ENCODE measurements at places on chromosomes 2 and 18.

GRCh38 chr2:144628566-144628965 is 108.6 kb upstream of the ZEB2 start:
- H3K36me3 ChIP-seq = no peaks in the 10 kb centered on the region
- no peak overlapping the region for H3K27ac ChIP-seq
- no peaks in the 10 kb centered on the region for H3K4me1 ChIP-seq
- no peak for DNase-seq

- H3K27me3 ChIP-seq = no peaks in the 10 kb centered on the region
- H3K27ac ChIP-seq = no peak overlapping the region
- H3K36me3 ChIP-seq = no peaks in the 10 kb centered on the region
Observed at GRCh38 chr2:239952665-239953417, 72.3 kb downstream of the NDUFA10 start.

DNA sequence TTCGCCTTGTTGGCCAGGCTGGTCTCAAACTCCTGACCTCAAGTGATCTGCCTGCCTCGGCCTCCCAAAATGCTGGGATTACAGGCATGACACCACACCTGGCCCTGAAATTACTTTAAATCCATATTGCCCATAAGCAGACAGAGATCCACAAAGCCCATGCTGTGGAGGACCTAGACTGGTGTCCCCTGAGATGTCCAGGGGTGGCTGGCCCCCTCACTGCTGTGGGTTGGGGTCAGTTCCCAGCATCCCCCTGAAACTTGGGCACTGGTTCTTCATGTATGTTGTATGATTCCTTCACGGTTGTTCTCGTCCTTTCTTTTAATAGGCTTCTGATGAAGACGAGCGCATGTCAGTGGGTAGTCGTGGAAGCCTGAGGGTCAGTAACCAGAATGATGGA is 78.1 kb upstream of the RBM44 start:
- H3K4me1 ChIP-seq = peaks cover 29% of the 10 kb centered on the region
- H3K27me3 ChIP-seq = no peaks in the 10 kb centered on the region
- no peak for DNase-seq
- H3K27ac ChIP-seq = no peak overlapping the region

DNA sequence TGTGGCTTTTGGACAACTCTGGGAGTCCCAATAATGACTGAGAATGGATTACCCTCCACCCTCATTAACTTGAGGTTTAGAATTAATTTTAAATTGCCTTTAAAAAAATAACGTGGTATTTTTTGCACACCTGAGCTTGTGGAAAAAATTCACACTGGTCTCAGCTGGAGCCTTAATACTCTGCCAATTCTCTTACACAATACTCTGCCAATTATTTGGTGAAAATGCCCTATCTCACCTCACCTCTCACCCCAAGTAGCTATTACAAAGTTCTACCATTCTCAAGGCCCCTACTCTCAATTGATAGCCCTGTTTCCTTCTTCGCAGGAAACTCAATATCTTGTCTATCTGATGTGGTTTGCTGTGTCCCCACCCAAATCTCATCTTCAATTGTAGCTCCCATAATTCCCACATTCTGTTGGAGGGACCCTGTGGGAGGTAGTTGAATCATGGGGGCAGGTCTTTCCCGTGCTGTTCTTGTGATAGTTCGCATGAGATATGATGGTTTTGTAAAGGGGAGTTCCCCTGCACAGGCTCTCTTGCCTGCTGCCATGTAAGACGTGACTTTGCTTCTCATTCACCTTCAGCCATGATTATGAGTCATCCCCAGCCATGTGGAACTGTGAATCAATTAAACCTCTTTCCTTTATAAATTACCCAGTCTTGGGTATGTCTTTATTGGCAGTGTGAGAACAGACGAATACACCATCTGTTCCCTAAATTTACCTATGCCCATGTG is 27.4 kb upstream of the C2orf69 start:
- H3K27ac ChIP-seq = no peak overlapping the region
- no peaks in the 10 kb centered on the region for H3K4me1 ChIP-seq
- H3K4me3 ChIP-seq = no peak overlapping the region
- H3K27me3 ChIP-seq = peaks cover 10% of the 10 kb centered on the region

DNA sequence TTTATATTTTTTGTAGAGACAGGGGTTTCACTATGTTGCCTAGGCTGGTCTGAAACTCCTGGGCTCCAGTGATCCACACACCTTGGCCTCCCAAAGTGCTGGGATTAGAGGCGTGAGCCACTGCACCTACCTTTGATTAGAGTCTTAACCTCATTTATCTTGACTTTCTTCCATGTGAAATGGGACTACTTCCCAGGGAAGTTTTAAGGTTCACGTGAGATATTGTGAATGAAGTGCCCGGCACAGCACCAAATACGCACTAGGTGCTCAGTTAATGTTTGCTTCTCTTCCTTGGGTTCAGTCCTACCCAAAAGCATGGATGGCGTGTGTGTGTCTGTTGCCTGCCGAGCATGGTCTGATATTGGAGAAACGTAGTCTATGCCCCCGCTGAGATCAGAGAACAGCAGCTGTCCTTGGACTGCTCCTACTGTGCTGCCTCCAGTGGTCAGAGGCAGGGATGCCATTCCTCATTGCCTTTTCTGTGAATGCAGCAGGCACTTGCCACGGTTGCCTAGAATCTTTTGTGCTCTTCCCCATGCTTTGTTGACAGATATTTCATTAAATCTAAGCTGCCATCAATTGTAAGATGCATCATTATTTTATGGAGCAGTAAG is 12.3 kb upstream of the TFCP2L1 start:
- no peaks in the 10 kb centered on the region for H3K4me1 ChIP-seq
- DNase-seq = no peak
- H3K27me3 ChIP-seq = peaks cover 8% of the 10 kb centered on the region
- no peak overlapping the region for H3K4me3 ChIP-seq
- H3K27ac ChIP-seq = no peak overlapping the region
- H3K36me3 ChIP-seq = no peaks in the 10 kb centered on the region

- H3K4me1 ChIP-seq = peaks cover 17% of the 10 kb centered on the region
- H3K27me3 ChIP-seq = no peaks in the 10 kb centered on the region
- DNase-seq = no peak
- H3K36me3 ChIP-seq = peaks cover 33% of the 10 kb centered on the region
Observed at GRCh38 chr2:86744152-86744551, 24.1 kb downstream of the RMND5A start.

DNA sequence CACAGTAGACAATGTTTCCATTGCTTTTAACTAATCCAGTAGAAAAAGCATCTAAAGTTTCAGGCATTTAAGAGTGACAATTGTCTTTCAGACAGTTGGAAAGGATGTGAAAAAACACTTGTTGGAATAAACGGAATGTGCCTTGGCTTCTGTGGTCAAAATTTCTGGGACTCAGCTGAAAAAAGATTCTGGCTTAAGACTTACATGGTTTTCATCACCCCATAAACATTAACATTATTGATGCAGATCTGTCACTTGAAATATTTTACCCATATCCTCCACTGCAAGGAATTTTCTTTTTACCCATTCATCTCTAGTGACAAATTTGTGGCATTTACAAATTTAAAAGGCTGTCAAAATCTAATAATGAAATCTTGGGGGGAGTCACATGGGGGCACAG is 166.0 kb downstream of the SRBD1 start:
- no peaks in the 10 kb centered on the region for H3K27me3 ChIP-seq
- peaks cover 5% of the 10 kb centered on the region for H3K4me1 ChIP-seq
- no peak for DNase-seq

- H3K36me3 ChIP-seq = peaks cover 66% of the 10 kb centered on the region
- H3K4me3 ChIP-seq = peak overlapping the region; percentile 76
- peak overlapping the region; percentile 93 for H3K27ac ChIP-seq
- DNase-seq = peak; percentile 32
Observed at GRCh38 chr2:63856303-63856603, 14.6 kb downstream of the UGP2 start.

- H3K36me3 ChIP-seq = no peaks in the 10 kb centered on the region
- no peak overlapping the region for H3K4me3 ChIP-seq
- H3K27me3 ChIP-seq = peaks cover 9% of the 10 kb centered on the region
- no peak overlapping the region for H3K27ac ChIP-seq
- no peak for DNase-seq
- H3K4me1 ChIP-seq = peaks cover 2% of the 10 kb centered on the region
Observed at GRCh38 chr2:134647607-134648256, 71.1 kb downstream of the TMEM163 start.

- H3K4me3 ChIP-seq = no peak overlapping the region
- DNase-seq = no peak
- H3K4me1 ChIP-seq = no peaks in the 10 kb centered on the region
Observed at GRCh38 chr2:59168766-59169165, 927.6 kb upstream of the FANCL start.

GRCh38 chr2:27891673-27892105 is 1.2 kb downstream of the BABAM2 start:
- H3K4me1 ChIP-seq = peaks cover 49% of the 10 kb centered on the region
- peaks cover 32% of the 10 kb centered on the region for H3K36me3 ChIP-seq
- peak overlapping the region; percentile 100 for H3K27ac ChIP-seq
- no peak for DNase-seq
- H3K27me3 ChIP-seq = peaks cover 4% of the 10 kb centered on the region

DNA sequence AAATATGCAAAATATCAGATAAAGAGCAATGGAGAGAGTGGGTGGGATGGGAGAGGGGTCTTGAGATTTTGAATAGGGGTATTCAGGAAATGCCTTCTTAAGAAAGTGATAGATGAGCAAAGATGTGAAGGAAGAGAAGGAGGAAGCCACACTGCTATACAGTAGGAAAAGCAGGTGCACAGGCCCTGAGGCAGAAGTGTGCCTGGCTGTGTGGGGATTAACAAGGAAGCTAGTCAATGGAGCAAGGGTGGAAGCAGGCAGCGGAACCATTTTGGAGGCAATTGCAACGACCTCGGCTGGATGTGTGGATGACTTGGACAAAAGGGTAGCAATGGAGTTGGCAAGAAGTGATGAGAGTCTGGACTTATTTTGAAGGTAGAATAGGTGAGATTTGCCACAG is 11.0 kb upstream of the CNGA3 start:
- no peak overlapping the region for H3K27ac ChIP-seq
- H3K4me1 ChIP-seq = no peaks in the 10 kb centered on the region
- DNase-seq = no peak

DNA sequence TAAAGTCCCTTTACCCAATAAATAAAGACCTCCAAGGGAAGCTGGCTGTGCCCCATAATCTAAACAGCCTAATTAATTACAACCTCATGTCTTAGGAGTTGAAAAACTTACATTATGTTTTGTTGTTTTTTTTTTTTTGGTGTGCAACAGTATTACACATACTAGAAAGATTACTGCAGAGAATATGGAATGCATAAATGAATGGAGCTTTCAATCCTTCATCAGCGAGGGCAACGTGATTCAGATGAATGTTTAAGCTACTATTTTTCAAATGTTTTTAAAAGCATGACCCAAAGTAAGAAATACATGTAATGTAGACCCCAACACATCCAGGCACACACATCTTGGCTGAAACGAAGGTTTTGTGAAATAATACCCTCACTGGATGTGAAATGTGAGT is 167.1 kb upstream of the FN1 start:
- no peaks in the 10 kb centered on the region for H3K27me3 ChIP-seq
- DNase-seq = no peak
- H3K27ac ChIP-seq = no peak overlapping the region
- no peaks in the 10 kb centered on the region for H3K4me1 ChIP-seq
- H3K36me3 ChIP-seq = no peaks in the 10 kb centered on the region

- H3K4me3 ChIP-seq = no peak overlapping the region
- no peaks in the 10 kb centered on the region for H3K4me1 ChIP-seq
- H3K36me3 ChIP-seq = no peaks in the 10 kb centered on the region
Observed at GRCh38 chr2:192236136-192236535, 41.4 kb upstream of the TMEFF2 start.

DNA sequence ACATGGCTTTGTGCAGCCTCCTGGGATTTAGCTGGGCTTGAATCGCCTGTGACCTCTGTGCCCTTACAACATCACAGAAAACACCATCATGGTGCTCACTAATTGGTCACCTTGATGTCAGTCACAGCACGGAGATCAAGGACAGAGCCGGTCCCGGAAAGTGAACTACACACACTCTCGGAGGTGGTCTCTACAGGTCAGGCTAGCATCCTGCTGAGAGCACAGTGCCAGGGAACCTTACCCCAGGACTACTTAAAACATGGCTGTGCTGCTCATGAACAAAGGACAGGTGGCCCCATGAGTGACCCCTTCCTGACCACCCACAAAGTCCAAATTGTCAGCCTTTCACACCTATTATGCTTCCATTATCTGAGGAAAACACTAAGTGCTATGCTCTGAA is 1782.1 kb upstream of the CELF4 start:
- H3K27ac ChIP-seq = no peak overlapping the region
- H3K27me3 ChIP-seq = no peaks in the 10 kb centered on the region
- no peaks in the 10 kb centered on the region for H3K36me3 ChIP-seq
- H3K4me3 ChIP-seq = no peak overlapping the region

DNA sequence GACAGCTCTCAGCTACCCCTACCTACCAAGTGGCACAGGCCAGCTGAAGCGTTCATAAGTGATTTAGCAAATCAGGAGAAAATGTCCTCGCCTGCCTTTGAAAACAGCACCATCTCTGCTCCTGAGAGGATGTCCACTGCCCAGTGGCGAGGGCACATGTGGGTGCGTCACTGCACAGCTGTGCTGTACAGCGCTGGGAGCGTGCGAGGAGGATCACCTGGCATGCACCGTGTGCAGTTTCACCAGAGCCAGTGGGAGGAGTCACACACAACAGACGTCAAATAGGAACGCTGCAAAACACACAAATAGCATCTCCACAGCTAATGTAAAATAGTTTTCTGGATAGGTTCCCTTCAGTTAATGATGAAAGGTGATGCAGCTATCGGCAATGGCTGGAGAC is 154.1 kb downstream of the HDAC4 start:
- peaks cover 33% of the 10 kb centered on the region for H3K36me3 ChIP-seq
- no peak overlapping the region for H3K27ac ChIP-seq
- H3K4me3 ChIP-seq = no peak overlapping the region

DNA sequence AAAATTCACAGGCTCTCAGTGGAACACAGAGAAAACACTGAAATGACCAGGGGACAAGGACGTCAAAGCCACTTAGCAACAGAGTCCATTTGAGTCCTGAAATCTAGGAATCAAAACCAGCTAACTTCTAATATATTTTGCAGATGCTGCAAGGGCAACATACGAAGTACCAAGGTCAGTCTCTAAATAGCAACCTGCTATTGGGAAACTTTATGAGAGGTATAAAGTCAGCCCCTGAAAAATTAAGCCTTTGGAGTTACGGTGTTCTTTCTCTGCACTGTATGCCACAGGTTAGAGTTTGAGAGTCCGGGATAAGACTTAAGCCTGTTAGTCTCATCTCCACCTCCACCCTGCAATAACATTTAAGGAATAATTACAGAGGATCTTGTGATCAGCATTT is 13.3 kb downstream of the NPC1 start:
- peaks cover 51% of the 10 kb centered on the region for H3K36me3 ChIP-seq
- no peak for DNase-seq
- peaks cover 28% of the 10 kb centered on the region for H3K4me1 ChIP-seq
- H3K27me3 ChIP-seq = no peaks in the 10 kb centered on the region
- H3K27ac ChIP-seq = peak overlapping the region; percentile 85

- no peak overlapping the region for H3K27ac ChIP-seq
- H3K4me3 ChIP-seq = no peak overlapping the region
- no peak for DNase-seq
- H3K4me1 ChIP-seq = no peaks in the 10 kb centered on the region
Observed at GRCh38 chr2:150811259-150811855, 323.9 kb upstream of the RND3 start.

- no peak overlapping the region for H3K27ac ChIP-seq
- H3K36me3 ChIP-seq = no peaks in the 10 kb centered on the region
- H3K4me1 ChIP-seq = no peaks in the 10 kb centered on the region
- DNase-seq = no peak
- H3K4me3 ChIP-seq = no peak overlapping the region
Observed at GRCh38 chr18:10194592-10194991, 259.8 kb upstream of the APCDD1 start.
